ENCODE measurements at places on chromosomes 6 and 20.
A peak's percentile ranks its signal among the peaks of the same experiment; 100 is the strongest.

DNA sequence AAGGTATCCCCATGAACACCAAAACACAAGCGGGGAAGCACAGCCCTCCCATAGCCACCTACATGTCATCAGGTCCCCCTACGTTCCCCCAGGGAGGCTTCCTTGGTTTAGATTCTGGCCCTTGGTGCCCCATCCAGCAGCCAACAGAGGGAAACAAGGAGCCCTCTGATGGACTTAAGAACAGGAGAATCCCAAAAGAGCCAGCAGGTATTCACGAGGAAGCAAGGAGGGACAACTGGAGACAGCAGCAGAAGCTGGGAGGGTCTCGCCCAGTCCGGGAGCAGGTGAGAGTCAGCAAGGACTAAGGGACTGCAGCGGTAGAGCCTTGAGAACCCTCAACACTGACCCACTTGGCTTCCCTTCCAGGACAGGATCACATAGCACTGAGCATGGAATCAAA is 58.4 kb upstream of the TOP1 start:
- H3K36me3 ChIP-seq: no peaks in the 10 kb centered on the region
- no peaks in the 10 kb centered on the region for H3K27me3 ChIP-seq
- peaks cover 10% of the 10 kb centered on the region for H3K4me1 ChIP-seq
- no peak for DNase-seq

DNA sequence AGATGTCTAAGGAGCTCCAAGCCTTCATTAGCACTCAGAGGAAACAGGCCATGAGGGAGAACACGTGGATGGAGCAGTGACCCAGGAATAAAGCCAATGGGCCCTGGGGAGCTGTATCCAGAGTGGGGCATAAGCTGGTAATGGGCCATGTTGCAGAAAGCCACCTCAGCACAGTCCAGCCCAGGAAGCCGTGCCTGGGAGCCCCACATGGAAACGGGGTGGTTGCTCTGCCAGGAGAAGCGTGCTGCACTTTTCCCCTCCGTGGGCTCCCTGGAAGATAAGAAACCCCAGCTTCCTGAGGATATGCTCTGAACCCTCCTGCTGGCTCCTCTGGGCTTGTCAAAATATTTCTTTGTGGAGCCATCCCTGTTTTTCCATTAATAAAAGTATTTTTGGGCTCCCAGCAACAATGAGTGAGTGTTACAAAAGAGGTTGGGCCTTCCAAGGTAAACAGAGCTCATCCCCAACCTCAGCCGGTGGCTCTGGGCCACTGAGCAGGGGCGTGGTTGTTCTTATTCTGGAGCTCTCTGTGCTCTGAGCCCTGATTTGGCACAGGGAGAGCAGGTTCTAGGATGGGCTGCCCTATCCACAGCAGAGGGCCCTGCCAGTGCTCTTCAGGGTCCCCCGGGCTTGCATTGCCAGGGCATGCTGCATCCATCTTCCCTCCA is 31.2 kb upstream of the NFATC2 start:
- H3K27ac ChIP-seq: no peak overlapping the region
- peaks cover 6% of the 10 kb centered on the region for H3K27me3 ChIP-seq
- no peak overlapping the region for H3K4me3 ChIP-seq
- no peak for DNase-seq

- H3K4me1 ChIP-seq: no peaks in the 10 kb centered on the region
- H3K36me3 ChIP-seq: no peaks in the 10 kb centered on the region
- H3K27me3 ChIP-seq: no peaks in the 10 kb centered on the region
These were observed 46.9 kb upstream of the ARMC2 start for GRCh38 chr6:108801366-108801765.

DNA sequence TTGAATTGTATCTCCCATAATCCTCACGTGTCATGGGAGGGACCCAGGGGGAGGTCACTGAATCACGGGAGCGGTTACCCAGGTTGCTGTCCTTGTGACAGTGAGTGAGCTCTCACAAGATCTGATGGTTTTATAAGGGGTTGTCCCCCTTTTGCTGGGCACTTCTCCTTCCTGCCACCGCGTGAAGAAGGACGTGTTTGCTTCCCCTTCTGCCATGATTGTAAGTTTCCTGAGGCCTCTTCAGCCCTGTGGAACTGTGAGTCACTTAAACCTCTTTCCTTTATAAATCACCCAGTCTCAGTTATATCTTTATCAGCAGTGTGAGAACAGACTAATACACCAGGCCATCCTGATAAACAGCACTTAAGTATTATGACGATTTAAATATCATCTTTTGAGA is 9.0 kb upstream of the MRGBP start:
- DNase-seq: no peak
- H3K27me3 ChIP-seq: no peaks in the 10 kb centered on the region
- no peaks in the 10 kb centered on the region for H3K36me3 ChIP-seq
- no peak overlapping the region for H3K4me3 ChIP-seq
- peaks cover 7% of the 10 kb centered on the region for H3K4me1 ChIP-seq
- no peak overlapping the region for H3K27ac ChIP-seq

DNA sequence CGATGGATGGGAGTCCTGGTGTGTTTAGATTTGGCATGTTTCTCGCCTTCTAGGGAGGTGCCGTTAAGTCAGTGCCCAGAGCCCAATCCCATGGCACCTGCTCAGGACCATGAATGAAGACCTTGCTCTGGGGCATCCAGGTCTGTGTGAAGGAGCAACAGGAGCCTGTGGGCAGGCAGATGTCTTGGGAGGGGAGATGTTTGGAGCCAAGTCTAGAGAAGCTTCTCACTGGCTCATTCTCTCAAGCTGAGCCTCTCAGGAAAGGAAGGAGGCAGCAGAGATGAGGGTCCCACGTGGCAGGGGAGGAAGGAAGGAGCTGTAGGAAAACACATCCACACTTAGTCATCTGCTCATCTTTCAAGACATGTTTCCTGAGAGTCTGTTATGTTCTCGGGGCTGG is 9.5 kb upstream of the SIRPB1 start:
- H3K4me1 ChIP-seq: no peaks in the 10 kb centered on the region
- no peaks in the 10 kb centered on the region for H3K27me3 ChIP-seq
- H3K36me3 ChIP-seq: no peaks in the 10 kb centered on the region
- H3K4me3 ChIP-seq: no peak overlapping the region

DNA sequence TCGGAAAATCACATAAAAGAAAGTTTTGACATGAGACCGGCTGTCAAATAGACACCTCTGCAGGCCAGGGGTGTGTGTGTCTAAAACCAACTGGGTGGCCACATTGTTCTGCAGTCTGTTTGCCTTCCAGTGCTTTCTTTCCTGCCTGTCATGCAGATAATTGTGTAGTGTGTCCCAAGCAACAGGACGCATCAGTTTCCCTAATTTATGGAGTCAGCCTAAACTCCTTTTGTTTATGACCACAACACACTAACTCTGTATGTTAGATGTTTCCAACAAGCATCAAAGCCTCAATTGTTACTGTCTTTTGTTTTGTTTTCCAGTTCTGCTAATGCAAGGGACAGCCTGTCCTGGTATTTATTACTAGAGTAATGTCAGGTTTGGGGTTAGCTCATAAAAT is 205.7 kb downstream of the ATXN1 start:
- H3K27ac ChIP-seq: no peak overlapping the region
- no peak overlapping the region for H3K4me3 ChIP-seq
- no peaks in the 10 kb centered on the region for H3K36me3 ChIP-seq
- H3K4me1 ChIP-seq: no peaks in the 10 kb centered on the region

DNA sequence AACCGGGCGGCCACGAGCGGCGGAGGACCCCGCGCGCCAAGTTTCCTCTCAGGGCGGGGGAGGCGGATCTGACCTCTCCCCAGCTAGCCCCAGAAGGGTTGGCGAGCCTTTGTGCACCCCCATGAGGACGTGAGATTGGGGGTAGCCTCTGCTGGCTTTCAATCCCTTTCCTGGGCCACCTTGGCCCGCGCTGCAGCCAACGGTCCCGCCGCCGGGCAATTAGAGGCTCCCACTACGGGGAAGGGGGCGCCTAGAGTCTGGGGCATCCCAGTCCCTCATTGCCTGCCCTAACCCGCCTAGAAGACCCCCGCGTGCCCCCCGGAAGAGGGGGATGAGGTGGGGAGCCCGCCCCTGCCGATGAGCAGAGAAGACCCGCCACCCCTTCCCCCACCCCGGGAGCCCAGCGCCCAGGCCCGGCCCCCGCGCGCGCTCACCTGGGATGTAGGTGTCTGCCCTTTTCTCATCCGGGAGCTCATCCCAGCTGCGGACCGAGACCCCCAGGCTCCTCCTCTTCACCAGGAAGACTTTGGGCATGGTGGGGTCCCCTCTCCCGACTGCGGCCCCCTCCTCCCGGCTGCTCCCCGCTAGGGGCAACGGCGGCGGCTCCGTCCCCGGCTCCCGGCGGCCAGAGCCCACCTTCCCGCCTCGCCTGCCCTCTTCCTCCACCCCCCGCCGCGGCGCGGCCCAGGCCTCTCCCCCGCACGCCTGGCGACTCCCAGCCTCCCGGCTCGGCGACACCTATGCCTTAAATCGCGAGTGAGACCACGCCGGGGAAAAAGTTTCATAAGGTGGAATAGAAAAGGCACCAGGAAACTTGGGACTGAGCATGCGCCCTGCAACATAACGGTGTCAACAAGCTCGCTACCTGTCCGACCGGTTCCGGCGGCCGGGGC is at the start of gene OVOL2:
Gene OVOL2, minus strand, starts transcription at position 816 of the 893 bp plus-strand sequence. Its CDS starts 282 bp downstream, at position 534.
- H3K27ac ChIP-seq: peak within 1 kb of the TSS; percentile 86
- no peaks in the 10 kb centered on the region for H3K36me3 ChIP-seq
- peaks cover 96% of the 10 kb centered on the region for H3K27me3 ChIP-seq
- no peak for DNase-seq
- H3K4me1 ChIP-seq: peaks cover 17% of the 10 kb centered on the region
- peak within 1 kb of the TSS; percentile 63 for H3K4me3 ChIP-seq

- no peaks in the 10 kb centered on the region for H3K4me1 ChIP-seq
- no peak overlapping the region for H3K4me3 ChIP-seq
- DNase-seq: no peak
- no peaks in the 10 kb centered on the region for H3K27me3 ChIP-seq
- H3K27ac ChIP-seq: no peak overlapping the region
These were observed 8.4 kb upstream of the OPRM1 start for GRCh38 chr6:154030646-154031045.

DNA sequence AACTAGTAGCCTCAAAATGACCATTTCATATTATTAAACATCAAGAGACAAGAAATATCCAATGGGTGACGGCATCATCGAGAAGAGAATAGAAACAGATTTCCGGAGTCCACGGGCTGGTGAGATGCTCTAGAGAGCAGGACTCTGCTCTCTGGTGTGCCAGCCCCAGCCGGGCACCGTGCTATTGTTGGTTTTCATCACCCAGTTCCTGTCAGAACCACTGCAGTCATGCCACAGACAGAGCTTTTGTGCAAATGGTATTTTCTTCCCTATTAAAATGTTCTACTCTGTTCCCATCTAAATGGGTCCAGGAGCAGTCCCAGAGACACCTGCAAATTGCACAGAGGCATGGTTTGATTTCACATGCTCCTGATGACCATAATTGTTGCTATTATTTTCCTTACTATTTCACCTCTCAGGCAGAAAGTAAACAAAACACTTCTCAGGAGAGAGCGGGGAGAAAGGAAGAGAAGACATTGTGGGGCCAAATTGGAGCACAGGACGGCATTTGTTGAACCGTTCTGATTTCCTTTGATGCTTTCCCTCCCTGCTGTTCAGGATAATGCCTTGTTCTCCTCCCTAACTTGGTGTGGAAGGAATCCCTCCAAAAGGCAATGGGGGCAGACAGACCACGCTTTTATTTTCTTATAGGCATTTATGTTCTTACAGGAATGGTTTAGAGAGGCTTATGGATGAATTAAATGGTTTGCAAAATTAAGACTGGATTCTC is 11.4 kb upstream of the RAMACL start:
- DNase-seq: no peak
- H3K36me3 ChIP-seq: no peaks in the 10 kb centered on the region
- H3K27ac ChIP-seq: peak overlapping the region; percentile 55
- no peak overlapping the region for H3K4me3 ChIP-seq
- H3K4me1 ChIP-seq: peaks cover 17% of the 10 kb centered on the region

GRCh38 chr6:53579338-53579737 is 34.4 kb upstream of the GCLC start:
- H3K27me3 ChIP-seq: no peaks in the 10 kb centered on the region
- DNase-seq: no peak
- no peaks in the 10 kb centered on the region for H3K36me3 ChIP-seq
- no peak overlapping the region for H3K4me3 ChIP-seq
- H3K4me1 ChIP-seq: peaks cover 25% of the 10 kb centered on the region

GRCh38 chr6:124723671-124724070 is 238.6 kb upstream of the RNF217 start:
- H3K36me3 ChIP-seq: no peaks in the 10 kb centered on the region
- H3K4me1 ChIP-seq: no peaks in the 10 kb centered on the region

GRCh38 chr6:34955442-34955841 is 66.4 kb downstream of the ANKS1A start:
- peaks cover 35% of the 10 kb centered on the region for H3K4me1 ChIP-seq
- H3K4me3 ChIP-seq: no peak overlapping the region
- no peaks in the 10 kb centered on the region for H3K36me3 ChIP-seq
- no peaks in the 10 kb centered on the region for H3K27me3 ChIP-seq
- H3K27ac ChIP-seq: no peak overlapping the region
- DNase-seq: no peak

Measured in esophagus squamous epithelium (tissue), 5 donors.